ENCODE measurements at places on chromosomes 3 and 15.

DNA sequence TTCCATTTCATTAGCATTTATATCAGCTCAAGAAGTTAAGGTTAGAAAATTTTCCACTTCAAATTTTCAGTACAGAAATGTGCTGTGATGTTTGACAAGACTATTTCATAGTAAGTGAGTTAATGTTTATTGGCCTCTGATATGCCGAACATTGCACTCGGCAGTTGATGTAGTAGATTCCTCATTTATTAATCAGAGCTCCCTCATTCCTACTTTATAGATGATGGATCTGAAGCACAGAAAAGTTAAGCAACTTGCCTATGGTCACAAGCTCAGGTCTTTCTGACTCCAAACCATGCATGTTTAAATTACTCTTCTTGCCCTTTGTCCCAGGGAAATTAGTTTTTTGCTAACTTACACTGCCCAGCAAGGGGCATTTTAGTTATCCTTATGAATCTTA is 92.0 kb downstream of the ATG7 start:
- no peak for DNase-seq

DNA sequence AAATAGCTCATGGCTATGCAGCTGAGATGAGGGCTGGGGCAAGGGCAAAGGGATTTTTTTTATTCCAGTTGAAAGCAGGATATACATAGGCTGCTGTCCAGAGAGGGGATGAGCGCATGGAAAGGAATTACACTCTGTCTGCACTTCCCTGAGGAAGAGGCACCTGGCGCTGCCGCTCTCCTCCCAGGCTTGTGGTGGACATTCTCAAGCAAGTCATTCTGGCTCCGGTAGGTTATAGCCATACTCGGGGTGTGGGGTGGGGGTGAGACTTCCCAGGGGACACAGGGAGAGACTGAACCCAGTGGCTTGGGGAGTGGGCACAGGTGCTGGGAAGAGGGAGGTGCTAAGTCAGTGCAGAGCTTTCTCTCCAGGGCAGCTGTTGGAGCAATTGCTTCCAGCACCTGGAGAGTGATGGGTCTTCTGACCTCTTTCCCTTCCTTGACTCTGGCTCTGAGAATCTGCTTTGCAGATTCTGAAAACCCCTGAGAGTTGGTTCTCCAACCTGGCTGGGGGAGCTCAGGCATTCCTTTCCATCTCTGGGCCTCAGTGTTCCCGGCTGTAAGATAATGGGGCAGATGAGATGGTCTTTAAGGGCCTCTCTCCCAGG is 24.3 kb downstream of the CYP8B1 start:
- DNase-seq = no peak

DNA sequence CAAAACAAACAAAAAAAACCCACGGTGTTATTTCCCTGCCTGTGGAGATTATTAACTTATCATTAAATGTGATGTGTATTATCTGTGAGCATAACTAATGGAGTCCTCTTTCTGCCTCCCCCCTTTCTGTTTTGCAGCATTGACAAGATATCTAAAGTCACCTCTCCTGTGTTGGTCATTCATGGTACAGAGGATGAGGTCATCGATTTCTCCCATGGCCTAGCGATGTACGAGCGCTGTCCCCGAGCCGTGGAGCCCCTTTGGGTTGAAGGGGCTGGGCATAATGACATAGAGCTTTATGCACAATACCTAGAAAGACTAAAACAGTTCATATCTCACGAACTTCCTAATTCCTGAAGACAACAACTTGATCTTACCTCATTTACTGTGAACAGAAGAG is 25.2 kb upstream of the CEMIP start:
- no peak for DNase-seq

DNA sequence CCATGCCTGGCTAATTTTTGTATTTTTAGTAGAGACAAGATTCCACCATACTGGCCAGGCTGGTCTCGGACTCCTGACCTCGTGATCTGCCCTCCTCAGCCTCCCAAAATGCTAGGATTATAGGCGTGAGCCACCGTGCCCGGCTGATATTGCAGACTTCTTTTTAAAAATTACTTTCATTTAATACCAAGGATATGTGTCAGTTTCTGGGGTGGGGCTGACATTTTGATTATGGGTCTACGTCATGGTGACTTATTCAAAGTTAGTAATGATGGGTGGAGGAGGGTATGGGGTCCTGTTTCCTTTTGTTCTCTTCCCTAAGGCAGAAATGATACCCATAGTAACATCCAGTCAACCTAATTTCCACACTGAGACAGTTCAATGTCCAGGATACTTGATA is 34.7 kb downstream of the GBE1 start:
- DNase-seq = no peak

- no peak for DNase-seq
Measured at GRCh38 chr3:50168388-50168787, 13.3 kb downstream of the SEMA3F start.

Data from tibial artery (tissue), 4 donors.